T-helper 2 cell treated with Interferon-gamma antibody and Interleukin-4, amounts not matched to agents 5 μg/mL and 100 μg/mL, for 36 hours (primary cell): ENCODE measurements at places on chromosomes 7 and 10.
A peak's percentile ranks its signal among the peaks of the same experiment; 100 is the strongest.

GRCh38 chr10:31774928-31775650, 153.5 kb downstream of the ARHGAP12 start:
- DNase-seq: no peak

DNA sequence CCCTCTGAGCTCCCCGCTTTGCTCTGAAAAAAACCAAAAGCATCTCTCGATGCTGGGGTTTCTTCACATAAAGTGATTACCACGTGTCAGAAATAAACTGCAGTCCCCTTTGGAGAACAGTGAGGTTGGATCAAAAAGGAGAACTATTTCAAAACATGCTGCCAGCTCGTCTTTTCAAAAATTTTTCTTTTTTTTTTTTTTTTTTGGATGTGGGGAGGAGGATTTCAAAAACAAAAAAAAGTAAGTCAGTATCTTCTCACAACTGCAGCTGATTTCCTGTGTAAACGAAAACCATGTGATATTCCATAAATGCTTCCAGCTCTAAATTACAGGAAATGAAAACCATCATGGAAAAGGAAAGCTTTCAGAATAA, 155.0 kb upstream of the LYZL2 start:
- DNase-seq: no peak

GRCh38 chr10:112517451-112517862, 70.4 kb downstream of the VTI1A start:
- no peak for DNase-seq

DNA sequence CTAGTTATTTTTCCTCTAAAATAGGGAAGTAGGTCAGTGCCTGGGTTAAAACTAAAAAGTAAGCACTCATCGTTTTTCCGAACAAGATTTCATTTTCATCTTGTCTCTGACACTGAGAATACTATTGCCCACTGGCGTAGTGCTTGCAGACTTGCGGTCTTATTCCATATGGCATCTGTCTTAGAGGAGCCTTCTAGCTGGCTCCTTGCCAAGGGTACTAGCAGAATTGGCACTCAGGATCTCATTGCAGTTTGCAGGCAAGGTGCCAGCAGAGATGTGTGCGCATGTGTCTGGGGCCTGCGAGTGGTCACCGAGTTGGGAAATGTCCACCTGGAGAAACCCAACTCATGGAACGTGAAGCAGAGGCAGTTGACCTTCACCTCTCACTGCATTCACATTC, 143.4 kb downstream of the CELF2 start:
- DNase-seq: peak; percentile 1

DNA sequence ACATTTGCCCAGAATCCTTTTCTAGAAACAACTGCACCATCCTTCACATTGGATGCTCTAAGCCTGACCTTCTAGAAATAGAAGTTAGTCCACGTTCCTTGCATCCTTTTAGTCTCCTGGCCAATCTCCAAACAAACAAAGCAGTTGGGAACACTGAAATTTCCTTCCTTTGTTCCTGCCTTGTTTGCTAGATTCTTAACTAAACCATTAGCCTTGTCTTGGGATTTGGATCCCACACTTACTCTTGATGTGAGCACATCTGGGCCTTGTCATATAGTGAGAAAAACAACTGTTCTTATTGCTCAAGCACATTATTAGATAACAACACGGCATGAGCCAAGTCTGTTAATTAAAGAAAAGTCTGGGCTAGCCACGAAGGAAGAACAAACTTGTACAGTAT, 319.3 kb upstream of the GHITM start:
- DNase-seq: no peak

GRCh38 chr10:98047009-98047741, 16.8 kb upstream of the CRTAC1 start:
- no peak for DNase-seq

- no peak for DNase-seq
These were observed 67.3 kb upstream of the VOPP1 start for GRCh38 chr7:55639640-55640039.

DNA sequence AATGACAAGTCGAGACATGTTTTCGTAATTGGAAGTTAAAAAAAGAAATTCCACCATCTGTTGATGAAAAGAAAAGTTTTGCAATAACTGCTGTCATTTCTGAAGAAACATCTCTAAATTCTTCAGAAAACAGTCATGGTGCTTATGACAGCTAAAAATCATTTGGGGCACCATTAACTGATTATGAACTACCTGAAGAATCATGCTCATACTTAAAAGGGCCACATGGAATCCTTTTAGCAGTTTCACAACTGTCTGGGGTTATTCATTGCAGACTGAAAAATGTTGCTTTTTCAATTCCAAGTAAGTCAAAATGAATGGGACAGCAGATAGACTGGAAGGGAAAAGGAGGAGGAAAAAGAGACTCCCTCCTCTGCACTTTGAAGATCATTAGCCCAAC, 134.2 kb downstream of the CHN2 start:
- no peak for DNase-seq

- no peak for DNase-seq
These were observed 15.2 kb upstream of the LRRTM3 start for GRCh38 chr10:66910671-66911070.

DNA sequence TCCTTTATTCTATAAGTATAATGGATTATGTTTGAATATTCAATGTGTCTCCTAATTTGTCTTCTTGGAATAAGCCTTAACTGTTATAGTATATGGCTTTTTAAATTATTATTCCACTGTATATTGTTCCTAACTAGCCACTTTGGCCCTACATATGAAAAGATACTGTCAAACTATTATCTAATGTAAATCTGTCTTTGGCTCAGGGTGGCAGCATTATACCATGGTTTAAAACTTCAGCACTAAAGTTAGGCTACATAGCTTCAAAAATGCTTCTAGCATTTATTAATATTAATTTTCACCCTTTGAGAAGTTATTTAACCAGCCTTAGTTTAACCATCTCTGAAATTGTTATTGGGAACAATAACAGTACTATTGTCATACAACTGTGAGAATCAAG, 543.1 kb upstream of the MBL2 start:
- no peak for DNase-seq

GRCh38 chr10:51696251-51696650, 3.1 kb downstream of the CSTF2T start:
- DNase-seq: no peak

GRCh38 chr7:86013662-86014061, 630.0 kb upstream of the GRM3 start:
- DNase-seq: no peak

GRCh38 chr7:45597286-45597984, 23.3 kb downstream of the ADCY1 start:
- no peak for DNase-seq

- no peak for DNase-seq
These were observed 126.2 kb upstream of the FEZF1 start for GRCh38 chr7:122430710-122431109.

- no peak for DNase-seq
These were observed 19.0 kb upstream of the CAPZA2 start for GRCh38 chr7:116843378-116843777.

- no peak for DNase-seq
These were observed 76.6 kb downstream of the TCF7L2 start for GRCh38 chr10:113026679-113027078.

- DNase-seq: no peak
These were observed 38.1 kb upstream of the FAM20C start for GRCh38 chr7:154096-154799.

GRCh38 chr7:78329001-78329655, 530.6 kb downstream of the PHTF2 start:
- DNase-seq: no peak

- no peak for DNase-seq
These were observed 74.4 kb downstream of the RAB11FIP2 start for GRCh38 chr10:117972168-117972837.

- no peak for DNase-seq
These were observed 137.6 kb downstream of the ZNF467 start for GRCh38 chr7:149635561-149636329.

DNA sequence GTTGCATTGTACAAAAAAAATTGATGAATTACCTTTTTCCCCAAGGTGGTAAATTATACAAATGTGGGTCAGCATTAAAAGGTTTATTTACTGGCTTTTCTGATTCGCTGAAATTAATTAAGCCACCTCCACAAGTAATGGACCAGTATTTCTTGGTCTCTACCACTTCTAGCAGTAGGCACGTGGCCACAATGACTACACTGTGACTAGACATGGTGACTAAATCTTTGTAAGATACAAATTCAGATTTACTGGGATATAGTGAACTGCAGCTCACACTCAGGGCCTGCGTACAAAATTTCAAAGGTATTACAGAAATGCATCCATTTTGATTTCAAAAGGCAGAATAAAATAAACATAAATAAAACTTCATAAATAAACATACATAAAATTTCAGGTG, 10.9 kb downstream of the HPSE2 start:
- DNase-seq: no peak

GRCh38 chr7:115965236-115965635, 65.3 kb downstream of the TFEC start:
- DNase-seq: no peak

DNA sequence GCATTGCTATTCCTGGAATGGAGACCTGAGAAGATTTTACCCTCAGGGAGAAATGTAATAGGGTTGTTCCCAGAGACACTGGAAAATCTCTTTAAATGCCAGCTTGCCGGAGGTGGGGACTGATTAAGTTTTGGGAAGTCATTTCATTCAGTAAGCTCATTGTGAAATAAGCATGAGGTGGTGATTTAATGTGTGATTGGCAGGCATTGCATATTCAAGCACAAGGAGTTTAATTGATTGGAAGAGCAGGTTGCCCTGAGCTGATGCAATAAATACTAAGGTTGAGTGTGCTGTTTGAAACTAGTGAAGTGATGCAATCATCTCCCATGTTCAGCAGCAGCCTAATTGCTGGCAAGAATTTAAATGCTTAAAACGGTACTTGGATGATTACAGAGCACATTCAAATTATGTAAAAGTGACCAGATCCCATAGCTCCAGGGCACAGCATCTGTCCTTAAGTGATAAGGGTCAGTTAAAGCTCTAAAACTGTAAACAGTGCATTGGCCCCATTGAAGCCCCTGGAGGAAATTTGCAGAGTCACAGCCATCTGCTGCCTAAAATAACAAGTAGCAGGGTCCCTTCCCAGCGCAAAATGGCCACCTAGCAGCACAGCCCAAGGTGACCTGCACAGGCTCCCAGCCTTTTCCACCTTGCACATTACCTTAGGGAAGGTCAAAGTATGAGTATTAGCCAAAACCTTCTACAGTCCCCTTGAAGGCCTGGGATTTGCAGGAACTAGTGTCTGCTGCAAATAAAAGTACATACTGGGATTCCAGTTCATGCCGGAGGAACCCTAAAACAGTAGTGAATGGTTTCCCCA, 92.1 kb downstream of the CCDC71L start:
- DNase-seq: no peak

GRCh38 chr7:55296070-55296469, 69.1 kb upstream of the LANCL2 start:
- DNase-seq: no peak

DNA sequence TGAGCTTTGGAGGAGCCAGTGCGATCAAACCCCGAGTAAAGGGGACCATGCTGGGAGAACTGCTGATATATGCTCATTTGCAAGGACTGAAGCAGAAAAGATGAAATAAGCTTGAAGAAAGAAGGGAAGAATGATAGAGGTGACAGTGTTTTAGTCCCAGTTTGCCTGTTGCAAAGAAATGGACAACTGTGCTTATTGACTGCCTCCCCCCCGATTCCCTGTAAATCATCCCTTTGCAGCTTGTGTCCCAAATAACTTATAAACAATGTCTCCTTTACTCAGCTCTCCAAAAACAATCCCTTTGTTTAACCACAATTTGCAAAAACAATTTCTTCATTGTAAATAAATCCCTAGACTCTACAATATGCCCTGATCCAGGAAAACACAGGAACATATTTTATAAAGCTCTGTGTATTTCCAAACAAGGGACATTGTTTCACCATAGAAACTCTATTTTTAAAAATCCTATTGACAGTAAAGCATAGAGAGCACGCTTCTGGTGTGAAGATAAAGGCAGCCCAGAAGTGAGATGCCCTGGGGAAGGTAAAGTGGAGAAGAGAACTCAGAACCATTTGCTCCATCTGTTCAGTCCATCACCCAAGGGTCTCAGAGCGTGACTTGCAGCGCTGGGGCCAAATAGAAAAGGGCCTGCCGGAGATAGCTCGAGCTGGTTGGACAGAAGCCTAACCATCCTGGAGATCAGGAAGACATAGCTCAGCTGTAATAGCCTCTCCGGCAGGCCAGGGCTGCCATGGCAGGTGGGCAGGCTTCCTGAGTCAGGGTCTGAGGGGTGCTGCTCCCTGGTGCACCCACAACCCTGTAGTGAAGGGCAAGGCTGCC, 280.5 kb downstream of the WDR11 start:
- no peak for DNase-seq

DNA sequence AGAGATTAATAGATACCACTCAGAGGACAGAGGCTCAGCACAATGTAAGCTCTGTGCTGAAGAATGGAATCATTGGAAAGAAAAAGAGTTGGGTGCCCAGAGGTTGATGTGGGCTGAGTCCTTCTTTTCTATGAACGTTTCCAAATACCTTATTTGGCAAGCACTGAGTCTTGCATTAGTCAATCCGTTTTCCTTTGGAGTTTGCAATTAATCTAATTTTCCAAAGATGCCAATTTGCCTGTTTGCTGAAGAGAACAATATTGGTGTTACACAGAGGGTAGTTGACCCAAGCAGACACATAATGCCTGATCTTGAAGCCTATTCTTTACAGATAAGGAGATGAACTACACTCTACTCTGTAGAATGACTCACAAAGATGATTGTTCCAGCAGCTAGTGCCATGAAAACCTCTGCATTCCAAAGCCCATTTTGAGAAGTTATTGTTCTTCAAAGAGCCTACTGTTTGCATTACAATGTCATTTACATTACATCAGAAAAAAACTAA, 55.4 kb upstream of the MET start:
- DNase-seq: no peak

GRCh38 chr10:47151920-47152319, 148.1 kb upstream of the GDF10 start:
- DNase-seq: no peak

DNA sequence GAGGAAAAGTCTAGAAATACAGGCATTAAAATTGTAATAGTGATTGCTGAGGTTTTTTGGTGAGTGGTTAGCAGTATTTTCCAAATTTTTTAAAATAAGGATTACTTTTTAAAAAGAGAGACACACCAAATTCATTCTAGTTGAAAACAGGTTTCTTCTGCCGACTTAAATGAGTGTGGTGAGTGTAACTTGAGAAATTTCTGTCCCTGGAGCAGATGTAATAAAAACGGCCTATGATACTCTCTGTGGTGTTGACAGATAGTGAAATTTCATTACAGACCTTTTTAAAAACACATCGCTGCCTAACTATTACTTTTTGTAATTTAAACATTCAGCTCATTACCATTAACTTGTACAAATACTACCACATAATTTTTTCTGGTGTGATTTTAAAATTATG, 90.1 kb downstream of the CYP51A1 start:
- no peak for DNase-seq

DNA sequence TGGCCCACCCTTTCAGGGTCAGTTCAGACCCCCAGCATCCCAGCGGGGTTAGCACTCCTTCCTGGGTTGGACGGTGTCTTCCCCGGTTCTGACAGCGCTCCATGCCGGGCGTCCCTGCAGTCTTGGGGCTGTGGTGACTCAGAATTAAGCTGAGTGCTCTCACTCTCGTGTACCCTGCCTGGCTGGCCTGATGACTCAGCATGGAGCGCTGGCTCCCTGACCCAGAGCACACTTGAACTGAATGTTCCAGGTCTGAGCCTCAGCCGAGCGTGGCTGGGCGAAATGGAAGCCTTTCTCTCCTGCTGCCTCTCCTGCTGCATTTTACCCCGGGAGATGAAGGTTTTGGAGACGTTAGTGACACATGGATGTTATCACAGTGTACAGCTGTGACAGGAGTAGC, 7.1 kb downstream of the BAG3 start:
- no peak for DNase-seq
